Smooth muscle cell of trachea (primary cell): ENCODE measurements at places on chromosomes 13 and 19. TPM values are rescaled to one million over a fixed set of nuclear protein-coding genes. Genes with fewer than 3 reads are reported as not detected.

Gene FAM216B
- total RNA-seq, result not detected in 2 replicates

Gene ZNF628
- 1.6 and 3.3 TPM in 2 replicates for total RNA-seq

Gene MCEMP1
- not detected in 2 replicates for total RNA-seq

Gene BEST2
- total RNA-seq, result 0.15 TPM in 1 of 2 replicates, not detected in the other

Gene CD33
- not detected in 2 replicates for total RNA-seq

Gene LILRB2
- not detected in 2 replicates for total RNA-seq

Gene HSD17B14
- total RNA-seq, result 6.0 TPM in 2 replicates

Gene SIGLEC14
- total RNA-seq, result not detected in 2 replicates

Gene LYPD3
- total RNA-seq, result 0.17 and 0.44 TPM in 2 replicates

Gene ACP5
- 0.66 TPM in 1 of 2 replicates, not detected in the other for total RNA-seq

Gene EXOC3L2
- 0.17 TPM in 1 of 2 replicates, not detected in the other for total RNA-seq

Gene CLEC4G
- not detected in 2 replicates for total RNA-seq
